Stimulated activated CD8-positive, alpha-beta memory T cell treated with anti-CD3 and anti-CD28 coated beads, Interleukin-15, amount 100 ng/mL, for 48 hours (primary cell): ENCODE measurements at places on chromosomes 4 and X.

- no peak for DNase-seq
These were observed 117.5 kb upstream of the VCX2 start for GRCh38 chrX:8288590-8288989.

- no peak for DNase-seq
These were observed 36.2 kb upstream of the PRDX4 start for GRCh38 chrX:23631136-23631535.

DNA sequence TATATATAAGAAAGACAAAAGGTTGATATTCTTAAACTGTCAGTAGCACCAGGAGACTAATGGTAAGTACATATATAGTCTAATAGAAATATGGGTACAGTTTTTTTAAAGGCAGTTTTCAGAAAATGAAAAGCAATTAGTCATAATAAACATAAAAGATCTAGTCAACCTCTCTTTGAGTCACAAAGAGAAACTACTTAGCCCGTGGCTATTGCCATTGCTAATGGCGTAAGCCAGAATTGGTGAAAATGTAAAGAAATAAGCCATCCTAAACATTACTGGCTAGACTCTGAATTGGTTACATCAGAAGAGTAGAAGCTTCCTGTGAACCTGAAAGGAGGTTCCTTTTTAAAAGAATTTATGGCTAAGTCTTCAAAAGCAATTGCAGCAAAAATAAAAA is 668.7 kb upstream of the CPEB2 start:
- DNase-seq = no peak

- no peak for DNase-seq
These were observed 173.4 kb upstream of the GALNT7 start for GRCh38 chr4:172995161-172995560.

- no peak for DNase-seq
These were observed 100.5 kb downstream of the PRDM5 start for GRCh38 chr4:120821977-120822376.

GRCh38 chr4:45294464-45294863 is 568.1 kb upstream of the GNPDA2 start:
- DNase-seq = no peak
